ENCODE measurements at places on chromosomes 12 and 14.

DNA sequence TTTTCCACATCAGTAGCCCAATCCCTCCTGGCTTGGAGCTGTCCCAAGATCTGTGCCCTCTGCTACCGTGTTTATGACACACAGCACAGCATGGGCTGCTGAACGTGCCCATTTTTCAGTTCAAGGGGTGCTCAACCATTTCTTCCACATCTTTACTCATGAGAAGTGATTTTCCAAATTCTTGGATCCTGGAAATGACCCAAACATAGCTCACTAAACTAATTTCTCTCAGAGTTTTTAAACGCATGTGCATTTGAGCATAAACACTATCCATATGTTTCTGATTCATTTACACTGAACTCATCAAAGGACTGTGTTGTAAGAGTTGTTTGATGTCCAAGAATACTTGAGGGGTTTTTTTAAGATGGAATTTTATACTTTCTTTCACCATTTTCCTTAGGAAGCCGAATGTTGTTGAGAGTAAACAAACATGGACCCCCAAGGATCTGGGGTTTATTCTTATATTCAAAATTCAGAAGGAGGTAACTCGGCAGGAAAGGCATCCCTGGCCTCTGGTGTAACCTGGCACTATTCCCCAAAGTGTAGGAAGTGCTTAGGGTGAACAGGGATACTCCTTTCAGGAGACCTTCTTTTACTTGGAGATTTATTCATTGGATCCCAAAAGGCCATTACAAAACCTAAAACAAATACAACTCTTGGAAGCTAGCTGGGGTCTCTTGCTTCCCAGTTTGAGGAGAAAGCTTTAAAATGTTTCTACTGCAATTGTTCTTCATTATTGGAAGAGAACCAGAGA is 215.0 kb downstream of the BMP4 start:
- no peak for DNase-seq

- DNase-seq: peak; percentile 84
Observed at GRCh38 chr14:94132285-94132887, 3.0 kb upstream of the IFI27L2 start.

DNA sequence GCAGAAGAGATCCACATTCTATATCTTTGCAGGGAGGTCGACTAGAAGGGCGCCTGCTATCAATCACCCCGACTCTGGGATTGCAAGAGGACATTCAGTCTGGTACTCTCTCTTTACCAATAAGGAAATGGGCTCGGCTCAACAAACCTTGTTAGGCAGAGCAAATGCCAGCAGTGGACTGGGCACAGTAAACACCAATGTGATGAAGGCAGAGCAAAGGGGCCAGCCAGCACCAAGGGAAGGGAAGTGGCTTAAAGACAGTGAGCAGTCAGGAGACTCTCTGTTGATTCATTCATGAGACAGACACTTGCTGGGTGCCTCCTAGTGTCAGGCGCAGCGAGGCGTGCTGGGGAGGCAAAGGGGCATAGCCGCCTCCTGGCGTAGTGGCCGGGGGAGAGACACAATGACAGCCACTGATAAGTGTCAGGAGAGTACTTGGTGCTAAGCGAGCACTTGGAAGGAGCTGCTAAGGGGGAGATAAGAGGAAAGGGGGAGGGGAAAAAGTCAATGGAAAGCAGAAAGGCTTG is 34.1 kb downstream of the TMCC3 start:
- peak; percentile 53 for DNase-seq

GRCh38 chr12:40104461-40105264 is 1.2 kb downstream of the SLC2A13 start:
- no peak for DNase-seq

DNA sequence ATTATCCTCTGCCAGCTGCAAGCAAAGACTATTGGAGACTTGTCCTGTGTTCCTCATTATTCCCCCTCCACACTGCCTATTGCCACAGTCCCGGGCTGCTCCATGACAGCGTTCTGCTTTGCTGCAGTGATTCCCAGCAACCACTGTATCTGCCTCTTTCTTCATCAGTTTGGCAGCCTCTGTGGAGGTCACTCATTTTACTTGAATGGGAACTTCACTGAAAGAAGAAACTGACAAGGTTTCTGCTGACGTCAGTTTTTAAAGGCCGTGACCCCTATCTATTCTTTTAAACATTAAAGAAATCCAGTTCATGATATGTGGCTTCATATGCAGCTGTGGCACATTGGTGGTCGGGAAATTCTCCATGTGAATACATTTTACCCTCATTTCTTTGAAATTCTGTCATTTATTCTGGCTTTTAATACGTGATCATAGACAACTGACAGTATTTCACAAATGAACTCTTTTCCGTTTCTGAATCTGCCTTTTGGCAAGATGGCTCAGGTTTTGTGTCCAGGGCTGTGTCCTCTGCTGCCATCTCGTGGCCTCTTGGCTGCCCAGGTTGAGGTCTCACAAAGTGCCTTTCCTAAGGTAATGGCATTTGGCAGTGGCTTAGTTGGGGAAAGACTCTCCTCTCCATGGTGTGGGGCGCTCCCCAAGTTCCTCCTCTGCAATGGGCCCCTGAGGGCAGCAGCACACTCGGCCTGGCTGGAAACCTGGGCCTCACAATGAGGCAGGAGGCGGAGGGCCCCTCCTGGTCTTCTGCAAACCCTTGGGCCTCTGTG is 5.8 kb downstream of the TMEM253 start:
- peak; percentile 71 for DNase-seq

GRCh38 chr12:118259079-118259478 is 113.6 kb downstream of the TAOK3 start:
- DNase-seq: no peak

DNA sequence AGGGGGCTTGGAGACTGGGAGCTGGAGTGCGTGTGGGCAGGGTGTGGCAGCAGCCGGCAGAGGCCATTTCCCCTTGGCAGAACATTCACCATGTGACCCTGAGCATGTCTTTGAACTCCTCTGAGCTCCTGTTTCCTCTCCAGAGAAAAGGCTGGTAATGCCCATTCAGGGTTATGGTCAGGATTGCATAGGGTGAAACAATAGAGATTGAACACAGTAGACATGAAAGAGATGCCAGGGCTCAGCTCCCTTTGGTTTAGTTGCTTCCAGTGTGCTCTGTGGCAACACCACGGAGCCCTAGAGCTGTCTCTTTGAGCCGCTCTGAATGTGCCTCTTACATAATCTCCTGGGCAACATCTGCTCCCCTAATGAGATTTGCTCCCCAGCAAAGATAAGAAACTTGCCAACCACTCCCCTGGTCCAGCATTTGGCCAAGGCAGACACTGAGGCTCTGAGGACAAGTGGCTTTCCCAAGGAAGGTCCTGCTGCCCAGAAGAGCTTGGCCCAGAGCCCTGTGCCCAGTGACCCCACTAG is 4.6 kb downstream of the IFI27 start:
- no peak for DNase-seq

DNA sequence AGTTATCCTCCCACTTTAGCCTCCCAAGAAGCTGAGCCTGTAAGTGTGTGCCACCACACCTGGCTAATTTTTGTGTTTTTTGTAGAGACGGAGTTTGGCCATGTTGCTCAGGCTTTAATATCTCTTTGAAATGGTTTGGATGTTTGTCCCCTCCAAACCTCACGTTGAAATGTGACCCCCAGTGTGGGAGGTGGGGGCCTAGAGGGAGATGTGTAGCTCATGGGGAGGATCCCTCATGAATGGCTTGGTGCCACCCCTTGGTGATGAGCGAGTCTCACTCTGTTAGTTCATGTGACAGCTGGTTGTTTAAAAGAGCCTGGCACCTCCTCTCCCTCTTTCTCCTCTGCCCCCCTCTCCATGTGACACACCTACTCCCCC is 23.6 kb upstream of the TTC7B start:
- no peak for DNase-seq

DNA sequence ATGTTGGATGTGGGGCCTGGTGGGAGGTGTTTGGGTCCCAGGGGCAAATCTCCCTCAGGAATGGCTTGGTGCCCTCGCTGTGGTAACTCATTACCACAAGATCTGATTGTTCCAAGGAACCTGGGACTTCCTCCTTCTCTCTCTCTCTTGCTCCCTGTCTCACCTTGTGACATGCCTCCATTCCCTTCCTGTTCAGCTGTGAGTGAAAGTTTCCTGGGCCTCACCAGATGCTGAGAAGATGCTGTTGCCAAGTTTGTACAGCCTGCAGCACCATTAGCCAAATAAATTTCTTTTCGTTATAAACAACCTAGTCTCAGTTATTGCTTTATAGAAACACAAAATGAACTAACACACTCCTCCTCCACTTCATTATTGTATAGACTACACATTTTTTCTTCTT is 759.8 kb upstream of the MDGA2 start:
- no peak for DNase-seq

DNA sequence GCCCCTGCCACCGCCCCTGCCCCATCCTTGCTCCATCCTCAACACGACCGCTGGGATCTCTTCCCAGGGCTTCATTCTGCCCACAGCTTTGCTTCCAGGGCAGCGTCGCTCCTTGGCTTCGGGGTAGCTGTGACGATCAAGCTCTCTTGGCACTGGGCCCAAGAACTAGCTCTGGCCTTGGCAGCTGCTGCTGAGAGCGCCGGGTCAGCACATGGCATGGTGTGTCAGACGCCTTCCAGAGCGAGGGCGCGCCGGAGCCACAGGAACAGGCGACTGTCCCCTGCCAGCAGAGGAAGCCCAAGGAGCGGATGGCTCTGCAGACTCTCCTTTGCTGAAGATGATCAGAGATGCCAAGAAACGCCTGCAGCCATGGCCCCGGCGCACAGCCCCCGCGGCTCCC is 15.9 kb downstream of the RAB35 start:
- DNase-seq: no peak

DNA sequence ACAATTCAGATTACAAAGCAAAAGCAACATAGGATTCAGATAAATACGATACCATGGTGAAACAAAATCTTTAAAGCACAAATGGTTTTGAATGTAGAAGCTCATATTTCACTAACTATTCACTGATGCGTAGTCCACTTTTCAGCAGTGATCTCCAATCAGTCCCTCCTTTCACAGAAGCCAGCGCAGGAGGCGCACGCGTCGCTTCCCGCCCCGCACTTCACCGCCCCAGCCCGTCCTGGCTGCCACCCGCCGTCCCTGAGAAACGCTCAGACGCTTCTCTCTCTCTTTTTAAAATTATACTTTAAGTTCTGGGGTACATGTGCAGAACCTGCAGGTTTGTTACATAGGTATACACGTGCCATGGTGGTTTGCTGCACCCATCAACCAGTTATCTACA is 19.8 kb upstream of the CHFR start:
- DNase-seq: no peak

GRCh38 chr12:49621651-49622500 is 1.5 kb upstream of the PRPF40B start:
- DNase-seq: no peak

DNA sequence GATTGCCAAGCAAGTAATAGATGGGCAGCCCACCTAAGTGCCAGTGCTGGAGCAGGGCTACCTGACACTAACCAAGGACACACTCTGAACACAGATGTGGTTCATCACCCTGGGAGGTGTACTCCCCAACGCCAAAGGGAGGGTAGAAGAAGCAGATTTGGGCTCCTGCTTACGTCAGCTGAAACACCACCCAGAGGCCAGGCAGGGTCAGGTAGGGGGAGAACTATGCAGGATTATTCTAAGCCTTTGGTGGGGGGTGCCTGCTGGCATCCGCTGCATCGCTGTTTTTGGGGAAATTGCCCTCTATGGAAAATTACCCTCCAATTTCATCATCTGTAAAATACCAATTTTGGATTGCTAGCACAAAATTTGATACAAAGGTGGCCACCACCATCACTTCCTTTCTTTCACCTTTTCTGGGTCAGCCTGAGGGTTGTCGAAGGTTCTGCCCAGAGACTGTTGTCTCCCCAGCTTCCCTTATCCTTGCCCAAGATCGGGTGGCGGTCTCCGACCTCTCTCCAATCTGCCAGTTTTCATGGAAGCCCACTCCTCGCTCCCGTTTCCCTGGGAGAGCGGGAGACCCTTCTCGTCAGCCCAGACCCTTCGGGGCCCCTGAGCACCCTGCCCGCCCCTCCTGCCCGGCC is 535 bp downstream of the BIN2 start:
- DNase-seq: no peak

GRCh38 chr12:27425306-27425705 is 21.2 kb upstream of the SMCO2 start:
- no peak for DNase-seq

DNA sequence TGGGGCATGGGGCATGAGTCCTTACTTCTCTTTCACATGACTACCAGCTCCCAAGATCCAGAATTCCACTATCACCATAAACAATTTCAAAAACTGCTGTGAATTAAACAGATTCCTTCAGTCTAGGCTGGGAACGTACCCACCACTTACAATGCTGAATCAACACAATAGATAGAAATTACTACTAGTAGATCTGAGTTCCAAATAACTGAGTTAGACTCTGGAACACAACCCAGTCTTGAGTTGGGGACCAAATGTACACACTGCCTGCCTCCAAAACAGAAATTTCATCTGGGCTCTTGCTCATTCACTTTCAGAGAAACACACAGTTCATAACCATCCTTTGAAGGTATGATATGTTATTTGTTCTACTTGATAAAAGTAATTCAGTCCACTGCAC is 8.9 kb downstream of the CORO1C start:
- DNase-seq: no peak

GRCh38 chr14:101992708-101993107 is 28.3 kb downstream of the DYNC1H1 start:
- no peak for DNase-seq

DNA sequence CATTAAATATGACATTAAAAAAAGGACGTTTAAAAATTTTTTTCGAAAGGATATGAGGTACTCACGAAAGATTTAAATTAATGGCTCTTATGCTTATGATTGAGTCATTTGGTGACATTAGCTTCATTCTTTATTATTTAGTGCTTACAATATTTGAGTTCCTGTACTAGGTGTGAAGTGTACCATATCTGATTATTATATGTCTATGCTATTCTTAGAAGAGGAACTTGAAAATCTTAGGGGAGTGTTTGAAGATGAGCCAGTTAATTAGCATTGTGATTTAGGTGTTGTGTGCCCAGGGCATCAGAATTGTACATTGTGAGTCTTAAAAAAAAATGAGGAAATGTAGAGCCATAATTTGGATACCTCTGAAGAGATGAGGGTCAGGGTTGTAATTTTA is 118.6 kb downstream of the FUT8 start:
- DNase-seq: no peak

DNA sequence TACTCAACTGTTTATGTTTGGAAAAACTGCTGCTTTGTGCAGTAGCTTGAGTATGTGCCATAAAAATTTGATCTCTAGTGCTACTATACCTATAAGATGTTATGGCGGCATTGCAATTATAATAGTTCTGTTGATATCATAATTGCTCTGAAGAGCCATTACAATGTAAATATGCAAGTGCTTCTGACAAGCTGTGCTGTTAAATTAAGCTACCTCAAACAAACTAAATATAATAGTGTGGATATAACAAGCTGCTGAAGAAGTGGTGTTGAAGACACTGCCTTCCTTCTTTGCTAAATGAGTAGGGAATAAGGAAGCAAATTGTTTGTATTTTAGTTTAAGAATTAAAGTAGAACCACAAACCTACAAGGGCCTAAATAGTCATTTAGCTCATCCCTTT is 301.0 kb upstream of the MIS18BP1 start:
- DNase-seq: no peak

GRCh38 chr12:51077930-51078329 is 5.5 kb downstream of the CSRNP2 start:
- DNase-seq: no peak

- no peak for DNase-seq
Observed at GRCh38 chr12:1351926-1352325, 242.5 kb downstream of the FBXL14 start.

GRCh38 chr12:121613462-121613861 is 12.9 kb upstream of the ORAI1 start:
- no peak for DNase-seq

GRCh38 chr12:32589165-32589865 is 89.8 kb upstream of the DNM1L start:
- DNase-seq: no peak

- DNase-seq: no peak
Observed at GRCh38 chr12:62205346-62205745, 54.9 kb upstream of the USP15 start.

- no peak for DNase-seq
Observed at GRCh38 chr12:73950507-73950906, 587.1 kb upstream of the ATXN7L3B start.
